ENCODE measurements at places on chromosomes 3 and 15. TPM values are rescaled to one million over a fixed set of nuclear protein-coding genes. Genes with fewer than 3 reads are reported as not detected.

SLCO3A1 gene
- 32.0 TPM for total RNA-seq

GOLGA8G gene
- total RNA-seq: not detected

NKIRAS1 gene
- total RNA-seq: 8.0 TPM

GOLGA8T gene
- 1.3 TPM for total RNA-seq

SLC24A5 gene
- not detected for total RNA-seq

GOLGA6L1 gene
- total RNA-seq: not detected

CHST14 gene
- total RNA-seq: 16.9 TPM

TMEM212 gene
- not detected for total RNA-seq
